Activated CD8-positive, alpha-beta memory T cell treated with anti-CD3 and anti-CD28 coated beads for 36 hours (primary cell): ENCODE measurements at places on chromosomes 13 and 19. TPM values are rescaled to one million over a fixed set of nuclear protein-coding genes. Genes with fewer than 3 reads are reported as not detected.

The C1QTNF9B gene
- not detected for total RNA-seq

The COL5A3 gene
- total RNA-seq = 0.63 TPM

The ACP7 gene
- total RNA-seq = not detected

The RUBCNL gene
- 0.23 TPM for total RNA-seq
